ENCODE measurements at places on chromosomes 4 and X. TPM values are rescaled to one million over a fixed set of nuclear protein-coding genes. Genes with fewer than 3 reads are reported as not detected.

GRCh38 chrX:66014084-66014483 is 25.8 kb downstream of the VSIG4 start:
- DNase-seq = no peak

- no peak for DNase-seq
These were observed 33.3 kb upstream of the SLC25A4 start for GRCh38 chr4:185109736-185110135.

DNA sequence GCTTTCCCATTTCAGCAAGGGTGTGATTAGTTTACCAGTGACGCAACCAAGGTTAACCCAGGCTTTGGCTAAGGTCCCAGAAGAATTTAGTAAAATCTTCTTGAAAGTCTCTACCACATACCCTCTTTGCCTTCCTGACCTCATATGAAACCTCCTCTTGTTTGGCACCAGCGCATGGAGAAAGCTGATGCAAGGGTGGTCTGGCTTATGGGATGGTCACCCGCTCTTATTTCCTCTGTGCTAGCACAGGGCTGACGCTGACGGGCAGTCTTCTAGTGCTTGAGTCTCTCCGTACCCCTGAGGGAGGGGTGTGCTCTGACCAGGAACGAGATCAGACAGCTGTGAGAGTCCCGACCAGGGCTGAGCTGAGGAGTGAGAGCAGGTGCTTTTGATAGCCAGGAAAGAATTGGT is 137.6 kb downstream of the TENM3 start:
- no peak for DNase-seq

GRCh38 chrX:49197543-49198087 is 2.4 kb downstream of the SYP start:
- no peak for DNase-seq

The MND1 gene
- not detected for total RNA-seq

- DNase-seq = no peak
These were observed 19.1 kb downstream of the TRIML1 start for GRCh38 chr4:188158336-188158735.

The WDR1 gene
- 202 TPM for total RNA-seq

GRCh38 chr4:145735347-145735675 is 55.4 kb downstream of the C4orf51 start:
- DNase-seq = no peak

GRCh38 chr4:7298619-7299009 is 106.3 kb downstream of the SORCS2 start:
- no peak for DNase-seq

- DNase-seq = no peak
These were observed 63.3 kb upstream of the RELL1 start for GRCh38 chr4:37749398-37749988.

The SAGE1 gene
- total RNA-seq = not detected

GRCh38 chr4:165118256-165118909 is 5.7 kb upstream of the TMEM192 start:
- DNase-seq = no peak

Measured in upper lobe of left lung (tissue), 6 donors.